ENCODE measurements at places on chromosomes 1 and 21.
A peak's percentile ranks its signal among the peaks of the same experiment; 100 is the strongest.

GRCh38 chr1:89883030-89883379 is 62.2 kb downstream of the LRRC8D start:
- peaks cover 25% of the 10 kb centered on the region for H3K4me1 ChIP-seq
- no peak overlapping the region for H3K27ac ChIP-seq
- no peaks in the 10 kb centered on the region for H3K27me3 ChIP-seq
- H3K4me3 ChIP-seq: no peak overlapping the region

GRCh38 chr1:39091845-39092645 is 65.9 kb downstream of the NDUFS5 start:
- H3K4me3 ChIP-seq: no peak overlapping the region
- no peaks in the 10 kb centered on the region for H3K36me3 ChIP-seq
- no peaks in the 10 kb centered on the region for H3K27me3 ChIP-seq

GRCh38 chr21:25107708-25108107 is 499.6 kb downstream of the MRPL39 start:
- peak overlapping the region; percentile 41 for H3K27ac ChIP-seq
- peak; percentile 98 for DNase-seq
- H3K27me3 ChIP-seq: no peaks in the 10 kb centered on the region

- peaks cover 2% of the 10 kb centered on the region for H3K27me3 ChIP-seq
- H3K27ac ChIP-seq: no peak overlapping the region
- DNase-seq: no peak
- H3K4me3 ChIP-seq: no peak overlapping the region
- no peaks in the 10 kb centered on the region for H3K4me1 ChIP-seq
These were observed 7.3 kb upstream of the TAGLN2 start for GRCh38 chr1:159932296-159933285.

DNA sequence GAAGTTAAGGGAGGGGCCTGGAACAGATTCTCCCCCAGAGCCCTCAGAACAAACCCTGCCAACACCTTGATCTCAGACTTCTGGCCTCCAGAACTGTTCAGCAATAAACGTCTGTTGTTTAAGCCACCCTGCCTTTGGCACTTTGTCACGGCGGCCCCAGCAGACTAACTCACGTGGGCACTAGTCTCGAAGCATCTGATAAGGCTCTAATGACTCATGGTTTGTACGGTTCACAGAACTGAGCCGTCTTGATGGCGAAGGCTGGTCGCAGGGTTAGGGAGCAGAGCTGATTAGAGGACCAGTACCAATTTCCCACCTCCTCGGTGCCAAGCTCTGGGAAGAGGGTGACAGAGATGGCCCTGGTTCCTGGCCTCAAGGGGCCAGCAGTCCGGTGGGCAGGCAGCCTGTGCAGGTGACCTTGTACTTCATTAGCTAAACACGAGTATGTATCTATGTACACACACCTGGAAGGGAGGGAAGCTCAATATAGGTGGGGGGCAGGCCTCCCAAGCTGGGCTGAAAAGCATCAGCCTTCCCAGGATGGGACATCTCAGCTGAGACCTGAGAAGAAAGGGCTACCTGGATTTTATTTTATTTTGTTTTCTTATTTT is 112.8 kb downstream of the MRPS6 start:
- peak; percentile 15 for DNase-seq
- H3K4me3 ChIP-seq: no peak overlapping the region
- H3K4me1 ChIP-seq: no peaks in the 10 kb centered on the region
- no peaks in the 10 kb centered on the region for H3K27me3 ChIP-seq
- H3K27ac ChIP-seq: no peak overlapping the region

DNA sequence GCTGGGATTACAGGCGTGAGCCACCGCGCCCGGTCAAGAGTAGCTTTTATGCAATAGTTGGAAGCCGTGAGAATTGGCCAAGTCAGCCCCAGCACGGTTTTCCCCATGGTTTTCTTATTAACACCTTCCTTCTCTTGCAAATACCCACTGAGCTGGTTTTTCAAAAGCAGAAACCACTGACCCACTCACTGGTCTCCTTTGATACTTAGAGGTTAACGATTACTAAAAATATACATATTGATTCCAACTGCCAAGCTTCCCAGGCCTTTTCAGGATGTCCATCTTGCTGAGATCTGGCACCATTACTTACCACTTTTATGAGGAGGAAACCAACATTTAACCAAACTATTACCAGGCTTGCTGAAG is 25.9 kb upstream of the TARDBP start:
- DNase-seq: no peak
- no peak overlapping the region for H3K4me3 ChIP-seq
- H3K27ac ChIP-seq: no peak overlapping the region
- no peaks in the 10 kb centered on the region for H3K36me3 ChIP-seq

- H3K36me3 ChIP-seq: peaks cover 11% of the 10 kb centered on the region
- DNase-seq: peak; percentile 22
- no peak overlapping the region for H3K27ac ChIP-seq
- no peak overlapping the region for H3K4me3 ChIP-seq
- H3K27me3 ChIP-seq: no peaks in the 10 kb centered on the region
- no peaks in the 10 kb centered on the region for H3K4me1 ChIP-seq
These were observed 41.9 kb downstream of the MPZL1 start for GRCh38 chr1:167763525-167764220.

GRCh38 chr21:45999581-46000181 is 18.1 kb downstream of the COL6A1 start:
- peaks cover 18% of the 10 kb centered on the region for H3K36me3 ChIP-seq
- no peak overlapping the region for H3K27ac ChIP-seq
- no peak overlapping the region for H3K4me3 ChIP-seq
- DNase-seq: no peak

GRCh38 chr1:222956601-222957000 is 141.8 kb downstream of the DISP1 start:
- no peak for DNase-seq
- no peaks in the 10 kb centered on the region for H3K27me3 ChIP-seq
- H3K36me3 ChIP-seq: no peaks in the 10 kb centered on the region
- no peak overlapping the region for H3K4me3 ChIP-seq
- H3K27ac ChIP-seq: no peak overlapping the region

GRCh38 chr1:98761219-98761865 is 99.8 kb downstream of the SNX7 start:
- H3K27me3 ChIP-seq: no peaks in the 10 kb centered on the region
- no peaks in the 10 kb centered on the region for H3K4me1 ChIP-seq
- H3K4me3 ChIP-seq: no peak overlapping the region
- H3K36me3 ChIP-seq: no peaks in the 10 kb centered on the region
- no peak for DNase-seq
- H3K27ac ChIP-seq: no peak overlapping the region

DNA sequence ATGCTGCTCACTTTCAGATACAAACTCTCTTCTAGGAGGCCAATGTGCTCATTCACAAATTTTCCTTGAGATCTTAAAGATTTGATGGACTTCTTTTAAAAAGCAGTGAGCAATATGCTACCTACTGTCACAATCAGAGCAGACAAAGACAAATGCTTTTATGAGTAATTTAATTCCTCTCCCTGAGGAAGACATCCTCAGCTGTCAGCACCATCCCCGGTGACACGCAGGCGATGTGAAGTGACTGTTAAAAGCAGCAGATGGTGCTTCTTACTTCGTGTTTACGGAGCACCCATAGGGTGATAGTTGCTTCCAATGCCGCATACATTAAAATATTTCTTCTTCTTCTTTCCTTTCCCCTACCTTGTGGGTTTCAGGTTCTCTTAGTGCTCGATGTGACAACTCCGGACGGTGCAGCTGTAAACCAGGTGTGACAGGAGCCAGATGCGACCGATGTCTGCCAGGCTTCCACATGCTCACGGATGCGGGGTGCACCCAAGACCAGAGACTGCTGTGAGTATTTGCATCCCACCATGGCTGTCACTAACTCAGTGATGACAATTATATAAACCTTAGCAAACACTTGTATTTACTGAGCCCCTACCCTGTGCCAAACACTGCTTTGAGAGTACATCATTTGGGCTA is 29.1 kb downstream of the LAMC2 start:
- no peak overlapping the region for H3K4me3 ChIP-seq
- no peaks in the 10 kb centered on the region for H3K36me3 ChIP-seq

- H3K4me3 ChIP-seq: no peak overlapping the region
- no peaks in the 10 kb centered on the region for H3K27me3 ChIP-seq
- no peak overlapping the region for H3K27ac ChIP-seq
- no peaks in the 10 kb centered on the region for H3K4me1 ChIP-seq
These were observed 283.3 kb downstream of the DUSP10 start for GRCh38 chr1:221458447-221459156.

DNA sequence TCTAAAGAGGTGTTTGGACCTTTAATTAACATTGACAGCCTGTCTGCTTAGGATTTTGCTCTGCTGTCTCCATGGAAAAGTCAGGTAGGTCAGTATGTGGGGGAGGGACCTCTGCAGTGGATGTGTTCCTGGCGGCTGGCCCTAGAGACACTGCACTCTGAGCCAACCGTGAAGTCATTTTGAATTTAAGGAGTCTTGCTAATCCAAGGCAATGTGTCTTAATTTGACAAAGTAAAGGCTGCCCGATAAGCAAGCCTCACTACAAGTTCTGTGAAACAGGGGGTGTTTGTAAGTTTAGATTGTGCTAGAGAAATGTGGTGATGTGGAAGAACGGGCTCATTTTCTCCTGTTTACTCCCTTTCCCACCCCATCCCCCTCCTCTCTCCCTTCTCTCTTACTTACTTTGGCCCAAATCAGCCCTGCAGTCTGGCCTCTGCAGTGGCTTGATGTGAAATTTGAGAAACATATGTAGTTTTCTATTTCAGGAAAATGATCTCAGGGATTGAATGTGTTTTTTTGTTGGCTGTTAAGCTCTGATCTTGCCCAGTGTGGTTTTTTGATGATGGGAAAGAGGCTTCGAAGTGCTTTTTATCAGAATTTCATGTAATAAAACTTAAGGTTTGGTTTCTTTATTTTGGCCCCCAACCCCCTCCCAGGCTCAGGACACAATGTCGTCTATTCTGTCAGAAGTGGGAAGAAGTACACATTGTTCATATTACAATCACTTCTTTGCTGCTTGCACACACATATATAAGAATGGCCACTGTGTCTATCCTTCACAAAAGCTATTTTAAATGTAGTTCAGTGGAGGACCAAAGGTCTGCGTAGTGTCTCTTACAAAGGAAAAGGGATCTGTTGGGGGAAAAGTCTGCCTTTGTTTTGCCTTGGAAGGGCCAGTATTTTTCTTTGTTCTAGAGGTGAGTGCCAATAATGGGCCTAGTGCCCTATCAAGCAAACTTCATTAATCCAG is 96.6 kb downstream of the FGGY start:
- H3K27me3 ChIP-seq: no peaks in the 10 kb centered on the region
- peaks cover 18% of the 10 kb centered on the region for H3K4me1 ChIP-seq
- H3K36me3 ChIP-seq: no peaks in the 10 kb centered on the region
- DNase-seq: peak; percentile 95
- peak overlapping the region; percentile 4 for H3K4me3 ChIP-seq
- peak overlapping the region; percentile 80 for H3K27ac ChIP-seq

DNA sequence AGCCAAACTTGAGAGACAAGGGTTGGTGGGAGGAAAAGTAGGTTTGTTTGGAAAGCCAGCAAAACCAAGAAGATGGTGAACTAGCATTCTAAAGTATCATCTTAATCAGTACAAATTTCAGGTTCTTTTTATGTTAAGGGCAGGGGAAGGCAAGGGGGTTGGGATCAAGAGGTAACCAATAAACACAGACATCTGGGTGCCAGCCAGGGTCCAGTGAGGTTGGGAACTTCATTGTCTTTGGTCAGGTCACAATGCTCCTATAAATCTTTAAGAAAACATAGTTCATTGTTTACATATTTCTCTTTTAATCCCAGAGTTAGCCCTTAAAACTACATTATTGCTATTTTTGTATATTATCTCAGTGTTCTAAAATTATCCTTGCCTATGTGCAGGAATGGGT is 126.2 kb upstream of the NR5A2 start:
- H3K27me3 ChIP-seq: no peaks in the 10 kb centered on the region
- no peaks in the 10 kb centered on the region for H3K36me3 ChIP-seq
- no peak overlapping the region for H3K27ac ChIP-seq

- no peaks in the 10 kb centered on the region for H3K36me3 ChIP-seq
- peaks cover 13% of the 10 kb centered on the region for H3K4me1 ChIP-seq
- no peak overlapping the region for H3K4me3 ChIP-seq
- DNase-seq: no peak
- no peaks in the 10 kb centered on the region for H3K27me3 ChIP-seq
These were observed 65.3 kb upstream of the CNN3 start for GRCh38 chr1:94992161-94992560.
